CD4-positive, alpha-beta T cell treated with Interleukin-21 for 1 hour (primary cell): ENCODE measurements at places on chromosomes 3 and 15.

DNA sequence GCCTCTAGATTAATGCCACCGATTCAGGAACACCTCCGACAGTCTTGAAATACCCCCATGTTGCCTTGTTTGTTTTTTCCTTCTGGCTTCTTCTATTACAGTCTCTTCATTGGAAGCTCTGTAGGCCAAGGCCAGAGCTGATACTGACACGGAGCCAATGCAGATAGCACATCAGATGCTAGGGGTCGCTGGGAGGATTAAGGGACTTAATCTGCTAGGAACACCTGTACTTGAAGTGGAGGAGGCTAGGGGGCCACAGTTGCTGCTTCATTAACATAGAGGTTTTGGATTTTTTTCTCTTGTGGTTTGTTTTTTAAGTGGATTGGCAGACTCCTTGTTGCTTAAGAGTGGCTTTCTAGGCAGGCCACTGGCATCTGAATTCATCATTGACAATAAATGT is 49.6 kb downstream of the PARP14 start:
- DNase-seq: no peak

GRCh38 chr3:105394177-105394576 is 27.5 kb downstream of the ALCAM start:
- DNase-seq: no peak

GRCh38 chr3:151214459-151214858 is 11.4 kb upstream of the GPR171 start:
- no peak for DNase-seq

DNA sequence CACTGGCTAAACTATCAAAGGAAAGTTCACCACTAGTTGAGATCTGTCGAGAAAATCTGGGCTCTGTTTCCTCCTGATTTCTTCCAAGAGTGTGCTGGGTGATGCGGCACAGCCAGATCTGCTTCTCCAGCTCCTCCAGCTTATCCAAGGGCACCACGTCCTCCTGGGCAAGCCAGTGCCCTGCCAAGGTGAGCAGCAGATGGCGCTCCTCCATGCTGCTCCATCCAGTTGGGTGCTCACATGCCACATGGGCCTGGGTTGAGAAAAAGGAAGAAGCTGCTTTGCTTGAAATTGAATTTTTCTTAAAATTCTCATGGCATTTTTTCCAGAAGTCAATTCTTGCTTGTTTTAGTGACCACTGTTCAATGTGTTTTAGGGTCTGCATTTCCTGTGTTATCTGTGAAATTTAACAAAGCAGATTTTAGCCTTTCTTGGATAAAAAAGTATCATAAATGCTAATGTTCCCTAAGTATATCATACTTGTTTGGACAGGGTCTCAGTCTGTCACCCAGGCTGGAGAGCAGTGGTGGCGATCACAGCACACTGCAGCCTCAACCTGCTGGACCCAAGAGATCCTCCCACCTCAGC is 47.3 kb downstream of the EIF3J start:
- DNase-seq: peak; percentile 67

DNA sequence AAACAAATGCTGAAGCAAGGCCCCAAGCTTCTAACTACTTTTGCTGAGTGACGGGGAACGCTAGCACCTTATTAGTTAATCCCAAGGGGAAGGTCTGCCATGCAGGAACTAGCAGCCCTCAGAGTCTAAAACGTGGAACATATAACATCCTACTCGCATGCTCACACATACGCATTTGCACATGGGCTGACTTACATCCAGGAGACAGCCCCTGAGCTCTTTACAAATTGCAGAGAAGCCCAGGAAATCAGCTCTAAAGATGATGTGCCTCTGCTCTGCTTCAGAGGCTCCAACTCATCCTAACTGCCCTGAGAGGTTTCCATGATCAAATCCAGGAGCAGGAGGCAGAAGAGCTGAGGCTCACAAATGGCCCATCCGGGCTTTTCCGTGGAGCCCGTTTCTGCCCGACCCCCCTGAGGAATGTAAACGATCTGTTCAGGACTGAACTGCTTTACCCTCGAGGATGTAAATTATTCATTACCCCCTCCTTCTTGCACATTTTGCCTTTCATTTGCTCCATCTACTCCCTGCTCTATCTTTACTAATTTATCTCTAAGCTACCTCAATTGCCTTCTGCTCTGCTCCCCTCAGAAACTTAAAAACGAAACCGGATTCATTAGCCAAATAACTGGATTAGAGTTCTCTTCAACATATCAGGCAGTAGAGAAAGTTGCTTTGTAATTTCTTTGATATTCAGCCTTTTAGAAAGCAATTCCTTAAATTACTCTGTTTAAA is 141.9 kb upstream of the CCDC54 start:
- no peak for DNase-seq

DNA sequence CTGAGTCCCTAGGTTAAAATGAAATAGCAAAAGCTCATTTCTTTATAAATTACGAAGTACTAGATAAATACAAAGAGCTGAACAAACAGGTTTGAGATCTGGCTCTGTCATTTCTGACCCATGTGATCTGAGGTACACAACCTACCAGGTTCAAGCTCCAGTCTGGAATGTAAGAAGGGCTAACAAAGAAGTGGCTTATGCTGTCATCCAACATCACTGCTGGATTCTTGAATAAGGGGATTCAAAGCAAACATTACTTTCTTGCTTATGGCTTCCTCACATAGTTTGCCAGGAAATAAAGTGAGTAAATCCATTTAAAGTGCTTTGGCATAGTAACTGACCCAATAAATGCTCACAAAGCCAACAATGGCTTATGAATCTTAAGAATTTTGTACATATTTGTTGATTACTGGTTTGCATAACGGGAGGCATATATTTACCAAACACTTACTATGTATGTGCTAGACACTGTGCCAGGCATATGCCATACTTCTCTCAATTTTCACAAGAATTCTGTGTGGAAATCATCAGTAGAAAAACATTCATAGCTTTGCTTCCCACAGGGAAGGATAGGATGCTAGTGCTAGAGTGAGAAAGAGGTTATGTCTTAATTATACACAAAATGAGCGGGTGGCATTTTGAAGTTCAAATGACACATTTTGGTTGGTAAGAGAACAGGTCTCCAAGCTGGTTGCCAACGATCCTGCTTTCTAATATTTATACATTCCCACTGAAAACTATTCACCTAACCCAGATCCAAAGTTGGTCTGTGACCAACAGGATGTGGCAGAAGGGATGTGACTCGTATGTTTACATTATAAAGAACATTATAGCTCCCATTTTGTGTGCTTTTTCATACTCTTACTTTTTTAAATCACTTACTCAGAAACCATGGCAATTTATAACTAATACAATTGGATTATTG is 38.7 kb upstream of the CSPG5 start:
- DNase-seq: no peak

DNA sequence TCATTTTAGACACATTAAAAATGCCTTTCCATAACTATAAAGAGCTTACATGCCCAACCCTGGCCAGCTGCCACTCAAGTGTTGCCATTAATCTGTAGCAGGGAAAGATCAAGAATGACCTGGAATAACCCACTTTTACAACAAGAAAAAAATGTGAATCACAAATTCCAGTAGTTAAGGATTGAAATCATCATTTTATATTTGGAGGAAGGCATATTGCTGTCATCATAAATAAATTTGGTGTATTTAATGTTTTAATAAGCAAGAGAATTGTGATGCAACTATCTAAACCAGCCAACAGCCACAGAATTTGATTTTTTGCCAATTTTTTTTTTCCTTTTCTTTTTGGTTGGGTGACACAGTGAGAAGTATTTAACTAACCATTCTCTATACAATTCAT is 240.0 kb upstream of the SEMA6D start:
- no peak for DNase-seq

GRCh38 chr15:39594446-39595337 is 13.8 kb downstream of the THBS1 start:
- no peak for DNase-seq

DNA sequence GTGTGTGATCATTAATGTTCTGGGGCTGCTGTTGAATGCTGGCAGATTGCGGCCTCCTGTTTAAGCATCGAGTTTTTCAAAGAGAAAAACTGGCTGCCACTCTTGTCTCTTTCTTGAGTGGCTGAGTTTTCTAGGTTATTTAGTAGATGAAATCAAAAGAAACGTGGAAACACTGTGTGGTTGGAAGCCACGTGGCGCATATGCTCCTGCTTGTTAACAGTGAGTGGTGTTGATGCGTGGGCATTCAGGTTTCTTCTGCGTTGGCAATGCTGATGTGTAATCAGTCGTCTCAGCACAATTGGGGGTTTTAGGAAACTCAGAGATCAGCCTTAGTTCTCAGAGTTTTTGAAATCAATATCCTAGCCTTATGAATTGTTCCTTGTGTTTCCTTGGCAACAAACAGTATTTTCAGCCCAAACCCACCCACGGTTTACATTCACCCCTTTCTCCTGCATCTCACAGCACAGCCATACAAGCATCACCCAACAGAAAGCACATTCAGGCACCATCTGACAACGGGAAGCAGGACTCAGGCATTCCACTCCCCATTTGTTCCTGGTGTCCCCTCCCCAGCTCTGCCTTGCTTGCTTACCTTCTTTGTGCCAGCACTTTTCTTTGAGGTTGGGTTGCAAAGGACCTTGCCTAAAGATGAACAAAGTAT is 74.7 kb downstream of the SEC22A start:
- DNase-seq: no peak

DNA sequence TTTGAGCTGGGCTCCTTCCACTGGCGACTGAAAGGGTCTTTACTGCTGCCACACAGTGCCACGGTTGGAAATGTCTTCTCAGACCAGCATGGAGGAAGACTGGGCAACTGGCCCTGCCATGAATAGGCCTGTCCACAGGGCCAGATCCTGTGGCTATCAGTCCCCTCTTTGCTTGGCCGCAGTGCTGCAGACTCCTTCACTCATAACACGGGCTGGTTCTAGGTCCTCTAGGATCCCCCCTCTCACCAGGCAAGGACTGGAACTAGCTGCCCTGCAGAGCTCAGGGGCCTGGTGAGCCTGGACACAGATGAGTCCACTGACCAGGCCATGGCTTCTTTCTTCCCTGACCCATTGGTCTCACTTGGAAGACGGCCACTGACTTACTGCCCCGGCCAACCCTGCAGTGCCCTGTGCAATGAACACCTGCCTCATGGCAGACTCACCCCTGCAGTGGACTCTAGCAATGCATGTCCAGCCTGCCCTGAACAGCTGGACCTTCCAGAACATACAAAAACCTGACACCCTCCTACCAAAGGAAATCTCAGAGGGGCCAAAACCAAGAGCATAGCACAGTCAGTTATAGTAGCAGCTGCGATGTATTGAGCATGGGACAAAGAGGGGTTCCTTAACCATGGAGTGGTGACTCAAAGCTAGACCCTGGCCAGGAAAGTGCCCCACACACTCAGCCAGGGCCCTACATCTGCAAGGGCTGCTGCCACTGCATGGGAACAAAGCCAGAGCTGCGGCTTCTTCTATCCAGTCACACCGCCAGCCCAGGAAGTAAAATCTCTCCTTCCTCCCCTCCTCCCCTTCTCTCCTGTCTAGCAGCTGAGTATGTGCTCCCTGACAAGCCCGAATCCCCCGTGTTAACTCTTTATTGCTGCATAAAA is 72.1 kb upstream of the ITGA11 start:
- no peak for DNase-seq

DNA sequence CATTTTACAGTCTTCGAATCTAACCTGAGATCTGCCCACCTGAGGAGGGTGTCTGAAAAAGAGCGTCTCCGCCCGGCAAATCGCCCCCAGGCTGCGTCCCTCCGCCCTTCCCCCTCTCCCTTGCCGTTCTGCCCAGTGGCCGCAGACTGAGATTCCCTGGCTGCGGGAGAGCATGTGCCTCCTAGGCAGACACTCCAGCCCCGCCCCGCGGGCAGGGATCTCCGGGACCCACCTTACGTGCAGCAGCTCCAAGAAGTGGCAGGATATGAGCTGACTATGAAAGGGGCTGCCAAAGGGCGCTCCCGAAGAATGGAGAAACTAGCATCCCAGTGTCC is 2.7 kb upstream of the WNT5A start:
- DNase-seq: no peak

GRCh38 chr15:30791239-30792175 is 112.2 kb upstream of the FAN1 start:
- no peak for DNase-seq

DNA sequence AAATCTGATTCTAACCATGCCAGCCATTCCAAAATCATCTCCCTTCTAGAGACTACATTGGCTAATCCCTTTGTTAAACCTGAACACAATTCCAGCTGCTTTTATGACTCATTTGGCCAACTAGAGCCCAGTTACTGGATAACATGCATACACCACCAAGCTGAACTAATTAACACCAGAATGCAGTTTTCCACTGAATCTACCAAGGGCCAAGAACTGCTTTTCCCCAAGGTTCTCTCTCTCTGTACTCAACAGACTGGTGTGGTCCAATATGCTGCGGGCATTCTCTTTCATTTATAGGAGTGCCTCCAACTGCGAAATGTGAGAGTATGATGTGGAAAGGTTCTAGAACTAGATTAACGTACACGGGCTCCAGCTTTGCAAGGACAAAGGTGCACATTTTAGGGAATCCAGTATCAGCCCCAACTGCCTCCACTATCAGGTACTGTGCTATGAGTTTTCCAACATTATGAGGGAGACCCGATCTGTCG is 1.5 kb downstream of the CHSY1 start:
- DNase-seq: no peak

DNA sequence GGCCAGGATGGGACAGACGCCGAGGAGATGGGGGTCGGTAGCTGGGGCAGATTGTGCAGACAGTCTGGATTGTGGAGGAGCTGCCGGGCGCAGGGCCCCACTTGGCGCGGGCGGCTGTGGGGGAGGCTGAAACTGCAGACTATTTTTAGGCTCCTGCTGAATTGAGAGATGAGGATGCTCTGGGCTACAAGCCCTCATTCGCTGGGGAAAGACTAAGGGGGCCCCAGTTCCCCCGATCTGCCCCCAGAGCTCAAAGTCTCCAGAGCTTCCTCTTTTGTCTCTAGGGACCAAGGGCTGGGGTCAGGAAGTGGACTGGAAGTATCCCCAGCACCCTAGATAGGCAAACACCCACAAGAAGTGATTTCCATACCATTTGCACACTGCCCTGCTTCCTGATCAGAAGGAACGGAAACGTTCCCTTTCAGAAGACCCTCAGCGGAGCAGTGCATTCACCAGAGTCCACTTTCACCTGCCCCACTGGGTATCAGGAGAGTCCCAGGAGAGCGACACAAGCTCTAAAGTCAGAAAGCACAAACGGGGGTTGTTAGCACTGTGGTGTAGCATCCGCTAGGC is 29.7 kb downstream of the SEMA7A start:
- no peak for DNase-seq
